Mesothelial cell of epicardium (in vitro differentiated cells): ENCODE measurements at places on chromosomes 16 and 17. TPM values are rescaled to one million over a fixed set of nuclear protein-coding genes. Genes with fewer than 3 reads are reported as not detected.

- no peak for DNase-seq
Observed at GRCh38 chr16:75024182-75024581, 25.4 kb downstream of the ZNRF1 start.

The CDYL2 gene
- 3.0 to 4.6 TPM (median 3.2 TPM) in 3 replicates for total RNA-seq

The FZD2 gene
- 82.1 to 88.3 TPM (median 84.4 TPM) in 3 replicates for total RNA-seq

- DNase-seq = no peak
Observed at GRCh38 chr16:31519759-31520431, 7.8 kb upstream of the AHSP start.

DNA sequence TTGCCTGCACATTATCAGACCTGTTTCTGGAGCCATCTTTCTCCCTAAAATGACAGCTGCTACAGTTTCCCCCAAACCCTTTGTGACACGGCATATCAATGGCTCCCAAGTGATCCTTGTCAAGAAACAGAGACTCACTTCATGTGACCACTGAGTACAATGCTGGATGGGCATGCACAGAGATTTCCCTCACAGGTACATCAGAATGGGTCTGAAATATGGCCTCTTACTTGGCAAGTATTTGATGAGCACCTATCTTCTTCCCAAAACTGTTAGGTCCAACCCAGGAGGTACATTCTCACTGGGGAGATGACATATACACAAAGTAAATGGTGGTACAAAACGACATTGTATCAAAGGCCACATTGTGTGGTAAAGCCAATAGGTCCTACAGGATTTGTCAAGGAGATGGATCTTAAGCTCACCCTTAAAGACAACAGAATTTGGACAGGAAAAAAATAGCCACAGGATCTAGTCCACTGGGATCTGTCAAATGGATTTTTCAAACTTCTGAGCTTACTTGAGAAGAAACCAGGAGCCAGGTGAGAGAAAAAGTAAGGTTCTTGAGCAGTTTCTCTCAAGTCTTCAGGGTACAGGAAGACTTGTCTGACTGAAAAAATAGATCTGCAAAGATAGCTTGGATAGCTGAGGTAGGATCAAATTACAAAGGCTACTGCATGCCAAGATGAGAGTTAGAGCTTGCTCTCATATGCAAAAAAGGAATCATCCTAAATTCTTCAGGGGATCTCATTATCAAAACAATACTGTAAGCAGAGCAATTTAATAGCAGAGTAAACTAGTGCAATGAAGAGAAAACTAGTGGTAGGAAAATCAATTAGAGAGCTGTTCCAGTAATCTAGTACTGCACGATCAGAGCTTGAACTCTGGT is 28.8 kb downstream of the RNF43 start:
- DNase-seq = no peak

The MSLN gene
- 5.0 to 5.8 TPM (median 5.7 TPM) in 3 replicates for total RNA-seq

The CMTM3 gene
- 56.9 to 60.7 TPM (median 59.3 TPM) in 3 replicates for total RNA-seq

The ACSM3 gene
- total RNA-seq = 115 to 122 TPM (median 118 TPM) in 3 replicates

The GDPD1 gene
- total RNA-seq = 7.6 to 9.1 TPM (median 7.8 TPM) in 3 replicates

- DNase-seq = no peak
Observed at GRCh38 chr17:16676676-16677268, 13.3 kb upstream of the CCDC144A start.

The PHOSPHO1 gene
- 0.25 to 0.40 TPM in 2 of 3 replicates, not detected in the other for total RNA-seq

- peak; percentile 69 for DNase-seq
Observed at GRCh38 chr16:700684-701584, 4.7 kb downstream of the FBXL16 start.

DNA sequence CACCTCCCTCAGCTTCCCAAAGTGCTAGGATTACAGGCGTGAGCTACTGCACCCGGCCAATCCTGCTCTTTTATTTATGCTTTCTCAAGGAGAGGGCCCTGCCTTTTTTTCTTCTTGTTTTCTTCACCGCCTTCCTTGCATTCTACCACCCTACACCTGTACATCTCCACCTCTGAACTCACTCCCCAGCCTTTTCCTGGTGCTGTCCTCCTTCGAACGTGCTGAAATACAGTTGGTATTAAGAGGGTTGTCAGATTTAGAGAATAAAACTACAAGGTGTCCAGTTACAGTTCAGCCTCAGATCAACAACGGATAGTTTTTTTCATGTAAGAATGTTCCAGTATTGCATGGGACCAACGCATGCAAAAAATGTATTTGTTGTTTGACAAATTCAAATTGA is 1.7 kb downstream of the PIRT start:
- no peak for DNase-seq

The MYH4 gene
- not detected in 3 replicates for total RNA-seq
